Renal cortical epithelial cell (primary cell): ENCODE measurements at places on chromosomes 11 and 22. TPM values are rescaled to one million over a fixed set of nuclear protein-coding genes. Genes with fewer than 3 reads are reported as not detected.
A peak's percentile ranks its signal among the peaks of the same experiment; 100 is the strongest.

DNA sequence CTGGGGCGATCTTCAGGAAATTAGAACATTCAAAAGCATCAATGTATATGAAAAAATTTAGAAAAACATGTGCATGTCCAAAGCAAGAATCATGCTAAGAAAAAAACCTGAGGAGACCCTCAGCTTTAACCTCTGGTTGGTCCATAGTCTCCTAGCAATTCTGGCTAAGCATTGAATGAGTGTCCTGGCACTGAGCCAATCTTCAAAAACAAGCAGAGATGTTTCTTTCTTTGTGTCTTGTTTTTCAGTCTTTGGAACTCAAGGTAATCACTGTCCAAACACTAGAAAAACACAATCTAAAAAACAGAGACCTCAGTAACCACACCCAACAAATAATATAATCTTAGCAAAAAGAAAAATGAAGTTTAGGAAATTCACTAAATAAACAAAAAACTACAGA is 205.4 kb upstream of the CARD18 start:
- no peak for DNase-seq

The INS gene
- not detected in 2 replicates for total RNA-seq

The NDUFV1 gene
- 184 and 192 TPM in 2 replicates for total RNA-seq

The JAML gene
- total RNA-seq, result not detected in 2 replicates

The ART1 gene
- total RNA-seq, result not detected in 2 replicates

GRCh38 chr11:60370252-60370810 is 8.0 kb upstream of the MS4A7 start:
- no peak for DNase-seq

GRCh38 chr11:121086866-121087265 is 14.2 kb upstream of the TECTA start:
- DNase-seq, result no peak

GRCh38 chr11:114155116-114155515 is 95.6 kb downstream of the ZBTB16 start:
- DNase-seq, result no peak

The GAL3ST3 gene
- 0.87 and 1.8 TPM in 2 replicates for total RNA-seq

DNA sequence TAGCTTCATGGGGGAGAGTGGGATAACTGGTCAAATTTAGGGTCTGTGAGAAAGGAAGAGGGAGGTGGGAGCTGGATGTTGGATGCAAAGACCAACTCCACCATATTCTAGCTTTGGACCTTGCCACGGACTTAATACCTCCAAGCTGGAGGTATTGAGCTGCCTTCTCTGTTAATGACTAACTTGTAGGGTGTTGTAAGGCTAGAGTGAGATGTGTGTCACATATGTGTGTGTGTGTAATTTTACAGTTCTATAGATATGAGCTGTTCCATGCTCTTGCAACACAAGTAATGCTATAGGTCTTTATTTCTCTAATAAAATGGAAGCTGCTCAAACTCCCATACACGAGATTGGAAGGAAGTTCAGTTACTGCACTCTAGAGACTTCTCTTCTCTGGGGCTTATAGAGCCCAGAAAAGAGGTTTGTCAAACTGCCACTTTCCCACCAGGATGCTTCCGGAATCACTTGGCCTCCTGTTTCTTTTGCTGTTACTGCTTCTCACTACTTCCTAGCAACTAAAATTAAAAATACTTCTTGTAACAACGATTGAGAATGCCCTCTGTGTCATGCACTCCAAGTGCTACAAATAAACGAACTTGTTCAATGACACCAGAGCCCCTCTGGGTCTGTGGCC is 16.0 kb upstream of the FJX1 start:
- no peak for DNase-seq

GRCh38 chr11:76163289-76163880 is 42.9 kb downstream of the WNT11 start:
- DNase-seq, result no peak

- DNase-seq, result no peak
These were observed 57.3 kb upstream of the SYT13 start for GRCh38 chr11:45343444-45343843.

The KCNK7 gene
- total RNA-seq, result 0.20 TPM in 1 of 2 replicates, not detected in the other

- no peak for DNase-seq
These were observed 66.5 kb upstream of the LIN7C start for GRCh38 chr11:27573024-27573423.

GRCh38 chr11:78906566-78906965 is 331.9 kb upstream of the NARS2 start:
- DNase-seq, result no peak

DNA sequence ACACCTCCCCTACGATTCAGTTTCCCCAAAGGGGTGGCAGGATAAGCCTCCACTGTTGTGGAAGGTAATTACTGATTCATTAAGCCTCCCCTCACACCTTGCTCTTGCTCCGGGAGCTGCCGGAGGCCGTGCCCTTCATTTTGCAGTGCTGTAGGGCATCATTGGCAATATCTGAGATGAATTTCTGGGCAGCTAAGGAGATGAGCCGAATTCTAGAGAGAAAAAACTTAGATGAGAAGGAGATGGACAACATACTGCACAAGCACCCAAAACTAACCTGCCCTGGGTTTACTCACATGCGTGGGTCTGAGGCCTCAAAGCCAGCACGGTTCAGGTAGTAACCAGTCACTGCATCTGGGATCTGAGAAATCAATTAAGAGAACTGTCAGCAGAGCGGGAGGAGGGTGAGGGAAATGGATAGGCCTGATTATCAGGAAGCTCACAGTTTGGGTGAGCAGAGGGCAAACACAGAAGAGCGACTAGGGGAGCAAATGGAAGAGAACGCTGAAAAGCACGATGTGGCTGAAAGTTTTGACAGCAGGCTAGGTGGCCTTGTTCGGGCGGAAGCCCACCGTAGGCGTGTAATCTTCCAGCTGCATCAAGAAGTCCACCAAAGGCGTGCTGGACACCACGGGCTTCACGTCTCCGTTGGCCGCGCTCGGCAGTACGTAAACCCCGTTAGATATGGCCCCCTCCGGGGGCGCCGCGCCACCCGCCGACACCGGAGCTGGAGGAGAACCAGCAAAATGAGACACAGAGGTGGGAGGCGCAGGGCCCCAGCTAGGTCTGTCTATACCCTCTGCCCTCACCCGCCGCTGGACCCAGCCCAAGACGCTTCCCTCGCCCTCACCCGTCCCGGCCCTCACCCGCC is 689 bp downstream of the TAF10 start:
- DNase-seq, result no peak

- peak; percentile 30 for DNase-seq
These were observed 8.1 kb upstream of the GLYAT start for GRCh38 chr11:58739725-58740430.

The ALX4 gene
- not detected in 2 replicates for total RNA-seq

- no peak for DNase-seq
These were observed 94.2 kb downstream of the PDE2A start for GRCh38 chr11:72579816-72580641.

GRCh38 chr11:64556044-64556720 is 34.8 kb upstream of the SLC22A12 start:
- no peak for DNase-seq

DNA sequence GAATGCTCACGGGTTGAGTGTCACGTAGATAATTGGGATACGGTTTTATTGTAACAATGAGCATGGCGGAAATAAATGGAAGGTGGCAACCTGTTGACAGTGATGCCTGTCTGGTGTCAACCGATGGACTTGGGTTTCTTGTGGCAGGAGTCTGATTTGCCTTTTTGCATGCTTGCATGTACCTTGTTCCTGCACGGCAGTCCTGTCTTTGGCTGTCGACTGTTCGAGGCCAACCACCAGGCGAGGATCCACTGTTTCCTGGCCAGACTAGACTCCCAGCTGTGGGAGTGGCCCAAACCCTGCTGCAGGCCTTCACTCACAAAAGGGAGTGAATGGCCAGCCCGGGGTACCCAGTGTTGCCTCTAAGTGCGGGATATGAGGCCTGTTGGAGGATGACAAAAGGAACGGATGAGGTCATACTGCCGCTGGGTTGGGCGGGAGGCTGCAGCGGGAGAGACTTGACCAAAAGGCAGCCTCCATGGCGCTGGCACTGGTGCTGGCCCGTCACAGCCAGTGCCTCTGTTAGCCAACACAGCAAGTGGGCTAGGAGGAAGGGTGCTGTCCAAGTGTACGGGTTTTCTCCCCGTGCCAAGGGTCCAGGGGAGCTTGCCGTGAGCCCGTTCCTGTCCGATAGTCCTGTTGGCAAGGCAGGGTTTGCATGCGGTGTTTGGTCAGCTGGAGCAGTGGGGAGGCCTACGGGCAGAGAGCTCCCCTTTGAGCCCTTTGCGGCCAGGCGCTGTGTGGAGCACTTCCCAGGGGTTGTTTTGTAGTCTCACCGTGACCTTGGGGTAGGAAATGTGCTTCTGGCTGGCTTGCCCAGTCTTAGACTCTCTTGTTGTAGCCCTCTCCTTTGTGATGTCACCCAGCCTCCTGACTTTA is 974 bp downstream of the DGCR8 start:
- peak; percentile 30 for DNase-seq

GRCh38 chr11:104098132-104098531 is 61.7 kb downstream of the DDI1 start:
- DNase-seq, result no peak

DNA sequence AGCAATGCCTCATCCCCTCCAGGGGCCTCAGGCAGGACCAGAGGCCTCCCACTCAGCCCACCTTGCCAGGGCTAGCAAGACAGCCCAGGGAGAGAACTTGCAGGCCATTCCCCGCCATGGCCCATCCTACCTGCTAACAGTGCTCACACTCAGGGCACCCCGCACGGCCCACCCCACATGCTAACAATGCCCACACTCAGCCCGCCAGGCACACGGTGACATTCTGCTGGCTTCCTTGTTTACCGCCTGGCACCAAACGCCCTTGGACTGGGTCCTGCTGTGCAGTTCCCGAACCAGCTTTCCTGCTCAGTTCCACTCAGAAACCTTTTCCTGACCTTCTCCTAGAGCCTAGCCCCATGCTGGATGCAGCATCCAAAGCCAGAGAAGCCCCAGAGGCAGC is 33.5 kb upstream of the FADD start:
- DNase-seq, result no peak

DNA sequence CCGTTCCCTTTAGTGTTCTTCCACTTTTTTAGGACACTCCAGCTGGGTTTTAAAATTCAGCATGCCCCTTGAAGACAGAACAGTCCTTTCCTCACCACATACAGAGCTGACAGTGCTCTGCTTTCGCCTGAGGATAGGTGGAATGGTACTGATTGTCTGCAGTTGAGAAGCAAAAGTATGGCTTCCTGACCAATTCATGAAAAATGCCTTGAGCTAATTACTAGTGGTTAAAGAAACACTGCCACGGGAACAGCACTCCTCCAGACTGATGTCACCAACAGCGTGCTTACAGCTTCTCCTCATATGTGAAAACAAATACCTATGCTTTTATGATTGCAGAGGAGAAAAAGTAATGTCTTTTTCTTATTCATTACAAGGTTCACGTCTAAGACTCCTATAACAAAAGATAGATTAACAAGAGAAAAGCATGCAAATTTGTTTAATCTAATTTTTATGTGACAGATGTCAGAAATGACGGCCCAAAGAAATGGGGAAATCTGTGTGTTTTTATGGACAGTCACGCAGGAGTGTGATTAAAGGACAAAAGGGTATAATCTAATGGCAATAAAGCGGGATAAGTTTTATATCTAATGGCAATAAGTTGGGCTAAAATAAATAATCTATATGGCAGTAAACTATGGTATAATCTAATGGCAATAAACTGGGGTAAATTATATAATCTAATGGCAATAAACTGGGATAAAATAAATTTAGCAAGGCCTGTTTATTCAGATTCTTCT is 123.4 kb upstream of the ARHGAP42 start:
- DNase-seq, result peak; percentile 66

The PKDREJ gene
- total RNA-seq, result not detected in 2 replicates

The KDM4E gene
- not detected in 2 replicates for total RNA-seq

DNA sequence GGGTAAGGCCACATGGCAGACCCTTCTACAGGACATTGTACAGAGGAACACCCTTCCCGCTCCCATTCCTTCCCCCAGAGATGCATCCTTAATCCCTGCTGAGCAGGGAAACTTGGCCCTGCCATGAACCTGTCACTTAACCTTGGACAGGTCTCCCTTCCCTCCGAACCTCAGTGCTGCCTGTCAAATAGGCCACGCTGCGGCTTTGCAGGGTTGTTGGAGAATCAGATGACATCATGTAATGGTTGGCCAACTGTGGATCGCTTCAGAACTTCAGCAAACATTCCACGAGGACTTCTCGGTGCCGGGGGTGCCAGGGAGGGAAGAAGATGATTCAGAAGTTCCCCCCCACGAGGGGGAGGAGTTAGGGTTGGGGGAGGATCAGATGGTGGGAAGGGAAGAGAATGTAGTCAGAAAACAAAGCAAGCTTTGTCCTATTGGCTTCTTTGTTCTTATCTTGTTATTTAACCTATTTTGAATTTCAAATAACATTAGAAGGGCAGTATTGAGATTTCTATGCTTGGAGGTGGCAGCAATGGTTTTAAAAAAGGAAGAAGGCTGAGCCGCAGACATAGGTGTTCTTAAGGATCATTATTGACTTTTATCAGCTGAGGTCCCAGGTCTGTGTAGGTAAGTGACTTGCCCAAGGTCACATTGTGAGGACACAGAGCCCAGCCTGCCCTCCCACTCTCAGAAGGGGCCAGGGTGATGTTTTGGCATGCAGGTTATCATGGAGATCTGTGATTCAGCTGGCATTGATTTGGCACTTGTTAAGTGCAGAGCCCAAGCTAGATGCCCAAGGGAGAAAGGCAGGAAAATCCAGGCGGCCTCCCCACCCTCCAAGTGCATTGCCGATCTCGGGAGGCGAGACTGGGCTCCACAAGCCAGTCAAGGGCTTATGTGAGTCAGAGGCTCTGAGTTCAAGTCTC is 3.1 kb downstream of the CDC42EP1 start:
- DNase-seq, result peak; percentile 96

GRCh38 chr22:48494968-48495750 is 1332.5 kb downstream of the BRD1 start:
- DNase-seq, result no peak

- DNase-seq, result no peak
These were observed 155.4 kb downstream of the DBX1 start for GRCh38 chr11:20004866-20005265.

DNA sequence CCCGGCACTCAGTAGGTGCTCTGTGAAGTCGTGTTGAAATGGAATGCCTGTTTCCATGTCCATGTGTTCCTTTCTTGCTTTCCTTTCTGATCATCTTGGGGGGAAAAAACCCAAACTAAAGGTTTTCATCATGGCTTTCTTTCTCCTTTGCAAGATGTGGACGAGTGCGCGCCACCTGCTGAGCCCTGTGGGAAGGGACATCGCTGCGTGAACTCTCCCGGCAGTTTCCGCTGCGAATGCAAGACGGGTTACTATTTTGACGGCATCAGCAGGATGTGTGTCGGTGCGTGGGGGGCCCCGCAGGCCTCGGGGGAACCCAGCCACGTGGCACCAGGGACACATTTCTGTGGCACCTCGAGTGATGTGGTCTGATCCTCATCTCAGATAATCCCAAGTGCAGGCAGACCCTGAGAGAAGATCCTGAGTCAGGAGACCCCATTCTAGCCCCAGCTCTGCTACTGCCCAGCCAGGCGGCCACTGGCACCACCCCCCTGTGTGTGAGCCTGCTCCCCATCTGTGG is 39.4 kb downstream of the FBLN1 start:
- no peak for DNase-seq

GRCh38 chr11:116840746-116841296 is 3.4 kb upstream of the APOA1 start:
- no peak for DNase-seq

The FBLN1 gene
- total RNA-seq, result 17.1 TPM in 1 of 2 replicates, not detected in the other

GRCh38 chr11:20962581-20962980 is 293.2 kb downstream of the NELL1 start:
- no peak for DNase-seq

GRCh38 chr22:45164270-45165088 is 754 bp downstream of the NUP50 start:
- DNase-seq, result no peak
